ENCODE measurements at places on chromosomes 2 and 18.

GRCh38 chr2:176096986-176097819 lies 2.4 kb upstream of the HOXD12 start:
- DNase-seq, result no peak

DNA sequence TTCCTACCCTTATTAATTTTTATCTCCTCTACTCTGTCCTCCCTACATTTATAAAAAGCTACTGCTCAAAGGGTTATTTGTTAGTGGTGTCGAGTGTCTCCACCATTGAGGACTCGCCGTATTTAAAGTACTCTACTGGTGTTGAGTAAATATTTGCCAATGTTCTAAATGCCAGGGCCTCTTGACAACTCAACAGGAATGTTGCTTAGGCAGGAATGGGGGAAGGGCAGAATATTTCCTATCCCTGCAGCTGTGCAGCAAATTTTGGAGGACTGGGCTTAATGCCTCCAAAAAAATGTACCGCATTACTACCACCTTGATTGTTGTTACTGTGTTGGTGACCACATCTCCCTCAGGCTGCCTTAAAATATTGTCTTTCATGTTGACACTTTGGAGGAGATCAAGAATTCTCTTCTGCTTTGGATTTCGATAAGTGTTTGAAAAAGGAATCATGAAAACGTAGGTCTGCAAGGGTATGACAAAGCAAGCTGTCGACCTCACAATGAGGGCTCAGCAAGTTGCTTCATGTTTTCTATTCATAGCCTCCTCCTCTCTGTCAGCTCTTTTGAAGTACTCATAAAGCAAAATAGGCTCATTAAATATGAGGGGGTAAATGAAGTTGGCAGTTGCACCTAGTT lies 84.3 kb downstream of the EFEMP1 start:
- no peak for DNase-seq

DNA sequence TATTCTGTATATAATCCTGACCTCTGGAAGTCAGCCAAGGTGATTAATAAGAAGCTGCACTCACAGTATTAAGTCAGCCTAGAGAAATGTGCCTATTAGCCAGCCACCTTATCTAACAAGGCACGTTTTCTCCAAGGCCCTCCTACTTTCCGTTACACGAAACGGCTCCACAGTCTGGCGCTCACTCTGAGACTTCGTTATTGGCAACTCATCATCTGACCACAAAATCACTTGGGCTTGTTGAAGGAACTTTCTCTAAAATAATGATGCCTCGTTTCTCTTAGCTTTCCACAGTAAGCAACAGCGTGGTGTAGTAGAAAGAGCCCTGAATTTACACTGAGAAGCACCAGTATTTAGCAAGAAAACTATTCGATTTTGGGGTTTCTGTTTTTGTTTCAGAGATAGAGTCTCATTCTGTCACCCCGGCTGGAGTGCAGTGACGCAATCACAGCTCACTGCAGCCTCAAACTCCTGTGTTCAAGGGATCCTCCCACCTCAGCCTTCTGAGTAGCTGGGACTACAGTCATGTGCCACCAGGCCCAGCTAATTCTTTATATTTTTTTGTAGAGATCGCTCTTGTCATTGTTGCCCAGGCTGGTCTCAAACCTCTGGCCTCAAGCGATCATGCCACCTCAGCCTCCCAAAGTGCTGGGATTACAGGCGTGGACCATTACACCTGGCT lies 53.6 kb upstream of the SLC14A1 start:
- DNase-seq, result no peak

GRCh38 chr18:3995476-3996102 lies 459.5 kb downstream of the DLGAP1 start:
- no peak for DNase-seq
